ENCODE measurements at places on chromosomes 4 and X.

DNA sequence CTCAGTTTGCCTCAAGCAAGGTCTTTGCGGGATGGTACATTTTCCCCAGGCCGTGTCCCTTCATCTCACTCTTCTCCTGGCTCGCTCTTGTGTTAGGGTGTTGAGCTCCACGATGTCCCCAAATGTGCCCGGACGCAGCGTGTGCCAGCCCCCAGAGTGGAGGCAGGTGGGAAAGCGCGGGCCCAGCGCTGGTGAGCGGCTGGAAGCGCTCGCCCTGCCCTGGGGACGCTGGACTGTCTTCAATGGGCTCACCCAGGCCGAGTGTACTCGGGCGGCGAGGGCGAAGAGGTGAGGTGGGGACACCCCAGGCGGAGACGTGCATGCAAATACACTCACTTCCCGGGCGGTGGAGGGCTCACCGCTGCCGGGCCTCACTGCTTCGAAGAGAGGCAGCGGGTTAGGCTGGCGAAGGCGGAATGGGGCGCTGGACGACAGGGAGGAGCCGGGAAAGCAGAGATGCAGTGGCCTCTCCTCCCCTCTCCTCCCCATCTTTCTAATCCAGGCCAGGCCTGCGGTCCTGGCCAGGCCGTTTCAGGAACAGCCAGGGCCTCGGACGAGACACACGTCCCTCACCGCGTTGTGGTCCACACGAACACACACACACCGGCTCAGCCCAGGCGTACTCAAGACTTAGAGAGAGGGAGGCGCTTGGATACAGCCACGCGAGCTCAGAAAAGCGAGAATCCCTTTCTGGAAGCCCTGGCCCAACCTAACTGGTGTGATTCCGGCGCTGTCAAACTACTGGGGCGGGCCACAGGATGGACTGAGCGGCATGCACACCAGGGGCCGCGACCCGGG, 2.2 kb downstream of the NKX6-1 start:
- no peak for DNase-seq

DNA sequence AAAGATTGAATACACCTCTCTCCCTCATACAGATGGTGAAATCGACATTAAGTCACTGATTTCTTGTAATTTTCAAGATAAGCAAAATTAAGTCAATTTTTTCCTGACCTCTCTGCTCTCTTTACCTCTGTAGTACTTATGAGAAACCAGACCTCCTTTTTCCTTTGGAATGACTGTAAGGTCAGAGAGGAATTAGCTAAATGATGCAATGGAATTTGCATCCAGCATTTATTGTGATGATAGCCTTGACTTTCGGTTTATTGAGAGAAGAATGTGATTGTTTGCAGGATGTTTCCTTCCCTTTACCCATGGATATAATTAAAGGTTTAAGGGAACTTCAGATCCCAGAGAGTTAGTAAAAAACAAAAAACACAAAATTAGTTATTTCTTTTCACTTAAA, 22.4 kb downstream of the STK26 start:
- DNase-seq = no peak

DNA sequence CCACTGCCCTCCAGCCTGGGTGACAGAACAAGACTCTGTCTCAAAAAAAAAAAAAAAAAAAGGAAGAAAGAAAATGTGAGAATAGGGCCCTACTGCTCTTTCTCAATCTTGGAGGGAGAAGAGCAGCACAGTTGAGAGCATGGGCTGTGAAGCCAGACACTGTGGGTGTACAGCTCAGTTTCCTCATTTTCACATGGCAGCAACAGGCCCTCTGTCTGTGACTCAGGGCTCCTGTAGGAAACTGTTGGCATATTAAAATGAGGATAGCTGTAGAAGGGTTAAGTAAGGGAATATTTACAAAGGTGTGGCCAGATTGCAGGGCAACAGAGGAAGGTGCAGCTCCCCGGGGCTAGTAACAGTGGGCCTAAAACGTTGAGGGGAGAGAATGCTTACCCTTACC, 3.4 kb downstream of the AKAP14 start:
- DNase-seq = no peak

DNA sequence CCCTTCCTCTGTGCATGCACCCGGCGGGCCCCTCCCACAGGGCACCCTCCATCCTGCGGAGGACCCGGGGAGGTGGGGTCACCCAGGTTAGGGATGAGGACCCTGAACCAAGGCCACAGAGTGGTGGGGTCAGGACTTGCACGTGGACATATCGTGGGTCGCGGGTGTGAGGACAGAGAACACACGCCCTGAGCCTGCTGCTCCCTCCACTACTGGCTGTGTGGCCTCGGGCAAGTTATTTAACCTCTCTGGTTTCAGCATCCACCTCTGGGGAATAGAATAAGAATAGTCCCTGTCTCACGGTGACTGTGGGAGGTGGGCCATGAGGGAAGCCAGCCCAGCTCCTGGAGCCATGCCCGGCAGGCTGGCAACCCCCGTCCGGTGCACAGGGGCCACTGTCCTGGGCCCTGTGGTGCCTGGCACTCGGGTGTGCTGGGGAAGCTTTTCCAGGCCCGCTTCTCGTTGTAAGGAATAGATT, 5.1 kb downstream of the PSAPL1 start:
- DNase-seq = no peak

- DNase-seq = no peak
Measured at GRCh38 chr4:137421796-137422195, 110.5 kb downstream of the PCDH18 start.

GRCh38 chrX:20221902-20222301, 44.8 kb downstream of the RPS6KA3 start:
- DNase-seq = no peak

DNA sequence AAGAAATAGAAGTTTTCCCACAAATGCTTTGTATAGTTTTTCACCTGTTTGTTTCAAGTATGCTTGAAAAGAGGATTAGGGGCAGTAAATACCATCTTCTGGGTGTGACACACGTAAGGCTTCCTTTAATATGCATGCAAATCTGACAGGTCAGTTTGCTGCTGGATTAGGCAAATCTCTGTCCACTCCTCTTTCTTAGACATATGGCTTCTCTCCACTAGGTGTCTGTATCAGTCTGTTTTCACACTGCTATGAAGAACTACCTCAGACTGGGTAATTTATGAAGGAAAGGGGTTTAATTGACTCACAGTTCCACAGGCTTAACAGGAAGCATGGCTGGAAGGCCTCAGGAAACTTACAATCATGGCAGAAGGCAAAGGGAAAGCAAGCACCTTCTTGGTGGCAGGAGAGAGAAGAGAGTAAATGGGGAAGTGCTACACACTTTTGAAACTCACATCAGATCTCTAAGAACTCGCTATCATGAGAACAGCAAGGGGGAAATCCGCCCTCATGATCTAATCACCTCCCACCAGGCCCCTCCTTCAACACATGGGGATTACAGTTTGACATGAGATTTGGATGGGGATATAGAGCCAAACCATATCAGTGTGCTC, 66.9 kb downstream of the TAB3 start:
- no peak for DNase-seq

DNA sequence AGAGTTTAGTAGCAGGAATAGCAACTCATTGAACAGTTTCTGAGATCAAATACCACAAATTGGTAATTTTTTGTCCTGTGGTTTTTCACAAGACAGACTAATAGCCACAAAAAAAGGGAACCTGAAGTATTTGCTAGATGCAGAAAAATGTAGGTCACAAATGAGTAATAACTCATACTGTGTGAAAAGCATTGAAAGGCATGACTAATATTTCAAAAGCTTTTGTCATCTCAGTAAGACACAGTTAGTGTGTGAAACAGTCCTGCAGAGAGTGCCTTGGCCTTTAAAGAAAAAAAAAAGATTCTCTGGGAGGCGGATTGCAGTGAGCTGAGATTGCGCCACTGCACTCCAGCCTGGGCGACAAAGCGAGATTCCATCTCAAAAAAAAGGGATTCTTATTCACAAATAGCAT, 31.4 kb upstream of the SLC25A31 start:
- DNase-seq = no peak

DNA sequence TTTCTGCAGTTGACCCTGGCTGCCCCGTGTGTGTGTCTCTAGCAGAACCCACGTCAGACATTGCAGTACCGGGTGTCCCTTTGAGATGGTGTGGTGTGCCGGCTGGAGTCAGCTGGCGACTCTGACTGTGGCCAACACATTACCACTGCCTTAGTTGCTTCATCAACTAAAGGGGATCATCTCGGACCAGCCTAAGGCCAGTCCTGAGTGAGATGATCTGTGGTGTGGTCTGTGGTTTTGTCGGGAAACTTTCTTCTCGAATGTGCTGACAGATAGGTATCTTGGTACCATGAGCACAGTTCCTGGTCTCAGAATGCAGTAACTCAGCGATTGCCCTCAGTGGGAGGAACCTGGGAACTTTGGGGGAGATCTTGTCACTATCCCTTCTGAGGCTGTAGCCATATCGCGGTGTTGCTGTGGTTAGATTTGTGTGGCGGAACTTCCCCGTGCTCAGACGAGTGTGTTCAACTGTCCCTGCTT, 15.8 kb downstream of the TBC1D14 start:
- DNase-seq = no peak

Data from CD4-positive, alpha-beta T cell treated with Interleukin-15 for 4 hours (primary cell).